GM03348 (cell line): ENCODE measurements at places on chromosomes 13 and 19.

DNA sequence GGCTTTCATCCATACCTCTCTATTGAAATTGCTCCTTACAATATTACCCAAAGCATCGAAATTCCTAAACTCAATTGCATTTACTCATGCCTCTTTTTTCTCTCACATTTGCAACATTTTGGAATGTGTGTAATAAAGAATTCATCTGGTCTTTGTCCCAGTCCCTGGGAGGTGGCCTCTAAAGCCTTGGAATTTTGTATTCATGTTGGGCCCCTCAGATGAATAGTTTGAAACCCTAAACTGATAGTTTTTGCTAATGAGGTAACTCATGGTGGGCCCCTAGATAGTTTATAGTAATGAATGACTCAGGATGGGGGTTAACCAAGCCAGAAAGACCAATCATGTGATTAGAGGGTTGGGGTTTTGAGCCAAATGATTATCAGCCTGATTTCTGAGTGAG lies 490.4 kb downstream of the DIAPH3 start:
- no peak for DNase-seq

- DNase-seq = no peak
Observed at GRCh38 chr13:106362707-106363106, 172.8 kb downstream of the EFNB2 start.

- DNase-seq = no peak
Observed at GRCh38 chr13:50441130-50441529, 402.4 kb downstream of the DLEU7 start.

DNA sequence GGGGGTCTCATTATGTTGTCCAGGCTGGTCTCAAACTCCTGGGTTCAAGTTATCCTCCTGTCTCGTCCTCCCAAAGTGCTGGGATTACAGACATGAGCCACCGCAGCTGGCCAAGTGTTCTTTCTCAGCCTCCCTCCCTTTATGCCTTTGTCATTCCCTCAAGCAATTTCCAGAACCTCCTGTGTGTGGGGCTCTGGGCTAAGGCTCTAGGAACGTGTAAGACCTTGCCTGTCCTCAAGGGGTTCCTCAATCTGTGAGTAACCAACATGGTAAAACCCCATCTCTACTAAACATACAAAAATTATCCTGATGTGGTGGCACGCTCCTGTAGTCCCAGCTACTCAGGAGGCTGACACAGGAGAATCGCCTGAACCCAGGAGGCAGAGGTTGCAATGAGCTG lies 15.5 kb upstream of the SPACA4 start:
- DNase-seq = no peak

GRCh38 chr19:9986787-9987281 lies 23.5 kb downstream of the COL5A3 start:
- peak; percentile 68 for DNase-seq

- no peak for DNase-seq
Observed at GRCh38 chr13:44362394-44363040, 11.1 kb upstream of the SERP2 start.

- DNase-seq = no peak
Observed at GRCh38 chr13:73579574-73580274, 520.9 kb downstream of the KLF5 start.

- no peak for DNase-seq
Observed at GRCh38 chr13:99044764-99045163, 66.9 kb upstream of the DOCK9 start.

GRCh38 chr13:51025245-51025905 lies 85.7 kb downstream of the C13orf42 start:
- DNase-seq = no peak

GRCh38 chr13:91185294-91185863 lies 162.1 kb upstream of the MIR17HG start:
- DNase-seq = no peak

GRCh38 chr19:50422397-50423278 lies 3.9 kb downstream of the SPIB start:
- no peak for DNase-seq

DNA sequence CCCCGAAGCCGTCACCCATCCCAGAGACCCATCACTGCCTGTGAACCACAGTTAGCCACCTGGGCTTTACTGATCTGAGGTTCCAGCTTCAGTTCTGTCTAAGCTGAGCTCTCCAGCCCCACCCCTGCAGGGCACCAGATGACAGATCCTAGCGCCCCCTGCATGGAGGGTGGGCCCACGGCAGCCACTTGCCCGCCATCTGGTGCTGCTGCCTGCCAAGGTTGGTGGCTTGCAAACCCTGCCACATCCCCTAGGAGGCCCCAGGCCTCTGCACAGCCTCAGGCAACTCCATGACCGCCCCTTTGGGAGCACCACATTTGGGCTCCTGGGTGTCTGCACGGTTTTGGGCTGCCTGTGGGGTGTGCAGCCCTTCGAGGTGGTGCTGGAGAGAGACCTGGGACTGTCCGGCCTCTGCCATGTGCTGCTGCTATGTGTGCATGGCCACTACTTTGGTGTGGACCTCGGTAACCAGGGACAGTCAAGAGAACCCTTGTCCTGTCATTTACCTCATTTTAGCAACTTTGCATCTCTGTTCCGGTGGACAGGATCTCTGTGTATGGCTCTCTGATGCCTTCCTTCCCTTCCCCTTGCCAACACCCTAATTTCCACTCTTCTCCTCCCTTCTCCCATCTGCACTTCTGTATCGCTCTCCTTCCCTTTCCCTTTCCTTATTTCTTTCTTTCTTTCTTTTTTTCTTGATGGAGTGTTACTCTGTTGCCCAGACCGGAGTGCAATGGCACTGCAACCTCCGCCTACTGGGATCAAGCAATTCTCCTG lies 17.4 kb upstream of the SDHAF1 start:
- DNase-seq = no peak

- no peak for DNase-seq
Observed at GRCh38 chr13:94254737-94255136, 224.7 kb downstream of the DCT start.

GRCh38 chr13:30720172-30720869 lies 15.0 kb upstream of the ALOX5AP start:
- DNase-seq = peak; percentile 50

DNA sequence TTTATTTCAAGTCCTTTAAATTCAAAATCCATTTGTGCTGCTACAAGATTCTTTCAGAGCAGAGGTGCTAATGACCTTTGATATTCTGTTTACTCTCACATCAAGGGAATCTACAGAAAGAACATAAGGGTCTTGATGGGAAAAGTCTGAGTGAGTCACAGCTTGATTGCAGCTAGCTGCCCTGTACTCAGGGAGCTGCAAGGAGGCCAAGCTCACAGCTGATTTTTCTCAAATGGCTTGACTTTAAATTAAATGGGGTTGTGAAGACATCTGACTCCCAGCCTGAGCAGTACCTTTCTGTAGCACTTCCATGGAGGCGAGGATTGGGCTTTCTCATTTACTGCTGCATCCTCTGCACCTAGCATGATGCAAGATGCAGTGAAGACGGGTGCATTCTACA lies 62.5 kb downstream of the RAP2A start:
- DNase-seq = no peak

DNA sequence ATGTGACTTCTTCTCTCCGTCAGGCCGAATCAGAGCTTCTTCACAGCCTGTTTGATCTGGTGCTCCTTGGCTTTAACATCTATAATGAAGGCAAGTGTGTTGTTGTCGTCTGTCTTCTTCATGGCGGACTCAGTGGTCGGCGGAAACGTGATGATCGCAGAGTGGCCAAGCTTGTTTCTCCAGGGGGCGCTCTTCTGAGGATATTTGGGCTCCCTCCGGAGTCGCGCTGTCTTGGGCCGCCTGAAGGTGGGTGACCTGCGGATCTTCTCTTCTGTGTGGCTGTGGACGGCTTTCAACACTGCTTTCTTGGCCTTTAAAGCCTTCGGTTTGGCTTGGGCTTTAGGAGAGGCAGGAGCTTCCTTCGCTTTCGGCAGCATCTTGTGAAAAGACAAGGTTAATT lies 9.8 kb downstream of the TPRX1 start:
- DNase-seq = no peak

- DNase-seq = peak; percentile 41
Observed at GRCh38 chr13:52061587-52061986, 37.1 kb downstream of the UTP14C start.

DNA sequence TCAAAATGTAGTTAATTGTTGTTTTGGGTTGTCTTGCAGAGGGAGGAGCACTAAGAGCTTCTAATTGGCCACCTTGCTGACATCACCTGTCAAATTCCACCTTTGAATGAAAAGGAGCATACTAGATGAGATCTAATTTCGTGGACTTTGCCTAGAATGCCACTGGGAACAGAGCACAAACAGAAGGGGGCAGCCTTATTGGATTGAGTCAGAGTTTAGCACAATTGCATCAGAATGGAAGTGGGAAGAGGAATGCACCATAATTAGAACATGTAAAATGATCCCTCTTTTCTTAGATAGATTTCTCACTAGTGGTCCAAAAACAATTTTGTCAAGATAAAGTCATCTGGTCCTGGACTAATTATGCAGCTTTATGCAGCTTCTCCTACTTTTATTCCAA lies 1552.2 kb downstream of the PCDH9 start:
- DNase-seq = peak; percentile 10

- peak; percentile 67 for DNase-seq
Observed at GRCh38 chr19:13463296-13463695, 43.0 kb downstream of the CACNA1A start.

- DNase-seq = no peak
Observed at GRCh38 chr13:51856027-51856736, 5.6 kb upstream of the CCDC70 start.

GRCh38 chr13:104875038-104875754 lies 1660.3 kb downstream of the EFNB2 start:
- no peak for DNase-seq

- DNase-seq = no peak
Observed at GRCh38 chr19:1132552-1133383, 29.0 kb downstream of the GPX4 start.

DNA sequence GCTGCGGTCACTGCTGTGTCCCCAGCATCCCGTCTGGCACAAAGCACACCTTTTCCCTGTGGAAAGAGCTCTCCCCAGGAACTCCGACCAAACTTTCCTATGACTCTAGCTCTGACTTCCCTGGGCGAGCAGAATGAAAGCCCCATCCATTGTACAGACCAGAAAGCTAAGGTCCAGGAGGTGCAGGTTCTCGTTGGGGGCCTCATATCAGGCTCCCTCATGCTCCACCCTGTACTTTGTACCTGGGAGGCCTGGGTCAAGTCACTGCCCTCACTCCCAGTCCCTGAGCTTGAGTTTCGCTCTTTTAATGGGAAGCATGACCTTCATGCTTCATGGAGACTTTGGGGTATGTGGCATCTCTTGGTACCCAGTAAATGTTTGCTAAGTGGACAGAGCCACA lies 18.4 kb downstream of the CYTH2 start:
- no peak for DNase-seq

DNA sequence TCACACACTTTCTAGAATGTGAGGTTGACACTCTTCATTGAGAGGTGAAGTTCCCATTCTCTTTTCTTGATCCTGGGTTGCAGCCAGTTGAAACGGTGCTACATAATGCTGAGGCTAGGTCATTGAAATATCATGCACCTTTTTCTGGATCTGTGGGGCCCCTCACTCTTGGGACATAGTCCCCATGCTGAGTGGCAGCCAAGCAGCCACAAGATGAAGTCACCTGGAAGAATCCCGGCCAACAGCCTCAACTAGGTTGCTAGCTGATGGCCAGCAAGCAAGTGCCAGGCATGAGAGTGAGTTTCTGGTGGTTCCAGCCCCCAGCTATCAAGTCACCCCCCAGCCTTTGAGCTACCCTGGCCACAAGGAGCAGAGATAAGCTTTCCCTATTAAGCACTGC lies 148.5 kb upstream of the TSHZ3 start:
- no peak for DNase-seq

DNA sequence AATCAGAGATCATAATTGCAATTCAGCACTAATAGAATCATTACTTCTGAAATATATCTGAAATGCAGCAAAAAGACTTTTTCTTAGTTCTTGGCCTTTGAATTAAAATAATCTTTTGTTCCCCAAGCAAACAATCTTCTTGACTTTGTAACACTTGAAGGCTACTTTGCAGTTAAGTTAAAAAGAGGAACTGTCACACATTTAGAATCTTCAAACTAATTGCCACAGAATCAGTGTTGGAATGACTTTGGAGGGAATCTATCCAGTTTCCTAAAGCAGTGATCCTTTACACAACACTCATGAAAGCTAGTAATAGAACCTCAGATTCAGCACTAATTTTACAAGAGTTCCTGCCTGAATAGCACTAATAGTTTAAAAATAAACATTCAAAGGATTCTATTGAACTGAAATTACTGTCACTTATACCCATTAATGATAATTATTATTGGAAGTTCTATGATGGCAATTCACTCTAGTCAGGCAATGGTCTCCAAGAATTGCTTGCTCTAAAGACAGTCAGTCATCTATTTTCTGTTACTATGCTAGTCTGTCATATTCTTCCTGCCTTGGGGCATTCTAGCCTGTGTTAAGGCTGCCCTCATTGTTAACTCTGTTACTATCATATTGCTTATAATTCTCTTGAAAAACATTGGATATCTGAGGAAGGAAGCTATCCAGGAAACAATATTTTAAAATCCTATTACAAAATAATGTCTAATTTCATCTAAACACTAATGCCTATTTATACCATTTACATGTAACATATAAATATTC lies 362.4 kb downstream of the DIAPH3 start:
- DNase-seq = no peak

DNA sequence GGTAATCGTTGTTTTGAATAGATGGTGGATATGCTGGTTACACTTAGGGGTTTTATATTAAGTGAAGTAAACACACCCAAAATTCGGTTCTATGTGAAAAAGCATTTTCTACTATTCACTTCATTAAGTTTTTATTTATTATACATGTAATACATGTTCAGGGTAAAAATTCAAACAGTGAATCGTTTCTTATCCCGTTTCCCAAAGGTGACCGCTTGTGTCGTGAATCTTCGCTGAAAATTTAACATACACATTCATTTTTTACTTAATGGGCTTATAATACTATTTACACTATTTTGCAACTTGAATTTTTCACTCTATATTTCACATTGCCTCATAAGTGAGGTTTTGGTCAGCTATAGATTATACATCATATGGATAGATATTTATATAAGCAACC lies 24.5 kb downstream of the IPO5 start:
- DNase-seq = no peak

GRCh38 chr13:23921451-23921888 lies 24.2 kb upstream of the C1QTNF9B start:
- DNase-seq = peak; percentile 56

DNA sequence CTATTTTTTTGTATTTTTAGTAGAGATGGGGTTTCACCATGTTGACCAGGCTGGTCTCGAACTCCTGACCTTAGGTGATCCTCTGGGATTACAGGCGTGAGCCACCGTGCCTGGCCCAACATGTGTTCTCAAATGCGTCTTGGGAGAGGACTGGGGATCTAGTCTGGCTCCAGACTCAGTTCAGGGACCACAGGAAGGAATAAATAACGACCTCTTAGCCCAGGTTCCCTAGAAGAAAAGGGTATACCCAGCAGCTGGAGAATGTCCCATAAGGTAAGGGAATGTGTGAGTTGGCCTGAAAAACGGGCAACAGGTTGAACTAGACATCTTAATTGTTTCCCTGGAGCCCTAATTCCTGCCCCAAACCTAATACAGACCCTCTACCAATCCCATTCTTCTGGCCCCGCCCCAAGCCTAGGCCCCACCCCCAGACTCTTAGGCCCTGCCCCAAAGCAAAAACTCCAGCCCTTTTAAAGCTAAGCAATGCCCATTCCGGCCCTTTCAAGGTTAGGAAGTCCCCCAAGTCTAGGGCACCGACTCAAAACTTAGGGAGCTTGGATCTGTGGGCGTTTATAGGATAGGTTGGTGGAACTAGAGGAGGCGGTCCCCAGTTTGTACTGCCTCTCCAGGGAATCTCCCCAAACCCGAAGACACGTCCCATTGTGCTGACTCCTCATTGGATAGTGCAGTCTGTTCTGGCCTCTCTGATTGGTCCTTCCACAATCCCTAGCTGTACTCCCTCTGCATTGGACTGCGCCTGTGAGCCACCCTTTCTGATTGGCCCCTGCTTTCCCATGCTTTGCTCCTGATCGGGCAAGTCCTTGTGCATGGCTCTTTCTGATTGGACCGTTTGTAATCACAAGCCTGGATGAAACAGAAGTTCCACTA lies 5.4 kb upstream of the LRFN1 start:
- no peak for DNase-seq
